ENCODE measurements at places on chromosomes 1 and 21.

DNA sequence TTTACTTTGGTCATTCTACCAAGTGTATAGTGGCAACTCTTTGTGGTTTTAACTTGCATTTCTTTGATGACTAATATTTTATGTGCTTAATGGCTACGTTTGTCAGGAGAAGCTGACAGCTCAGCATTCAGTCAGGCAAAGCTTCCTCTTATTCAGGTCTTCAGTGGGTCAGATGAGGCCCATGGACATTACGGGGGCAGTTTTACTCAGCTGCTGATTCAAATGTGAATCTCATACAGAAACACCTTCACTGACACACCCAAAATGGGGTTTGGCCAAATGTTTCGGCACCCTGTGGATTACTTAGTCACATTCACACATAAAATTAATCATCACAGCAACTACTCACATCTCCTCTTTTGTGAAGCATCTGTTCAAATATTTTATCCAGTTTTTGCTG lies 104.9 kb upstream of the PLD5 start:
- DNase-seq = no peak

- DNase-seq = no peak
Measured at GRCh38 chr1:18119289-18119688, 11.7 kb downstream of the IGSF21 start.

GRCh38 chr1:95139039-95139438 lies 21.9 kb downstream of the TLCD4 start:
- no peak for DNase-seq

GRCh38 chr1:206655471-206655882 lies 20.1 kb downstream of the DYRK3 start:
- DNase-seq = no peak

GRCh38 chr1:51574796-51575195 lies 42.1 kb upstream of the OSBPL9 start:
- DNase-seq = no peak

GRCh38 chr1:10361515-10361914 lies 37.3 kb upstream of the PGD start:
- DNase-seq = no peak

DNA sequence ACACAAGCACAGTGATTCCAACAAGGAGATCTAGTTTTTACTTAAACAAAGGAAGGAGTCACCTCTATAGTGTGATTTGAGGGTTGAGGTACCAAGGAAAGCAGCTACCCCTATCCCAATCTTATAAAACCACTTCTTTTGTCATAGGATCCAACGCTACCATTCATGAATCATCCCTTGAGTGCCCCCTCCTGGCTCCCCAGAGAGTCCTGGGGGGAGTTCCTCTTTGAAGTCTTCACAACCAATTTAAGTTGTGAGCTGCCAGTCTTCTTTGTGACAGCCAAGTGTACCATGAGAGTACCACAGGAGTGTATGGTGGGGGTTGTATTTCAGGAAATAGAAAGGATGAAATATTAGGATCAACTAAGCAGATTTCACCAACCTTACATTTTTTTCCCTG lies 39.1 kb upstream of the NHLH2 start:
- no peak for DNase-seq

DNA sequence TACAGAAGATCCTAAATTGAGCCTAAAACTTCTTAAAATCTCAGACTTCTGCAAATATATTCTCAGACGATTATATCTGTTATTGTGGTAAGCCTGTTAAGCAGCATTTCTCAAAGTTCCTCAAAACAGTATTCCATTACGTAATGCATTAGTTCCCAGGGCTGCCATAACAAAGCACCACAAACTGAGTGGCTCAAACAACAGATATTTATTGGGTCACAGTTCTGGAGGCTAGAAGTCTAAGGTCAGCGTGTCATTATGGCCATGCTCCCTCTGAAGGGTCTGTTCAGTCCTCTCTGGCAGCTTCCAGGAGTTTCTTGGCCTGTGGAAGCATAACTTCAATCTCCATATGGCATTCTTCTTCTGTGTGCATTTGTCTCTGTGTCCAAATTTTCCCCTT lies 103.5 kb upstream of the ST6GALNAC5 start:
- DNase-seq = no peak

- DNase-seq = no peak
Measured at GRCh38 chr1:226489718-226490425, 58.7 kb upstream of the STUM start.

- no peak for DNase-seq
Measured at GRCh38 chr1:16484931-16485330, 29.2 kb downstream of the RNU1-1 start.

DNA sequence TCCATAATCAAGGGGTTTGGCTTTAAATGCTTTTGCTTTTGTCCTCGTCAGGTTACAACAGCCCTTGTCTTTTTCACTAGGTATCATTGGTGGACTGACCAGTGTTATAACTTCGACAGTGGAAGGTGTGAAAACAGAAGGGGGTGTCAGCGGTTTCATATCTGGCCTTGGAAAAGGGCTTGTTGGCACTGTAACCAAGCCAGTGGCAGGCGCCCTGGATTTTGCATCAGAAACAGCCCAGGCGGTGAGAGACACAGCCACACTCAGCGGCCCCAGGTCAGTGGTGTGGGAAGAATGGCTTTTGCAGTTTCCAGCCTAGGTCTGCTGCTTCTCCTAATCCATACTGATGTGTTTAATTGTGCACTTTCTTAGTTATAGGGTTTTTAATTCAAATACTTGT lies 157.9 kb downstream of the DHRS3 start:
- DNase-seq = no peak

DNA sequence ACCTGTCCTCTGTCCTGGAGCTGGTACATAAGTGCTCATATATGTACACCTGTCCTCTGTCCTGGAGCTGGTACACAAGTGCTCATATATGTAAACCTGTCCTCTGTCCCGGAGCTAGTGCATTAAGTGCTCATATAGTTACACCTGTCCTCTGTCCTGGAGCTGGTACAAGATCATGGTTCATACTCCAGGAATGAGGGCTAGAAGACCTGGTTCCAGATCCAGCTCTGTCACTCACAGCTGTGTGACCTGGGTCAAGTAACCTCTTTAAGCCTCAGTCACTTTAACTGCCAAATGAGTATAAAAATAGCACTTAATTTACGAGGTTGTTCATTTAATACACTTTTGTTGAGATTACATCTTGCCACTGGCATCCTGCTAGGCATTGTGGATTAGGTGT lies 28.0 kb downstream of the SMYD3 start:
- DNase-seq = no peak

Data from stimulated activated CD4-positive, alpha-beta T cell treated with anti-CD3 and anti-CD28 coated beads, Interleukin-12 subunit alpha, Interleukin-12 subunit beta, amount 100 ng/mL, for 24 hours (primary cell).